ENCODE measurements at places on chromosomes 1 and 21.

DNA sequence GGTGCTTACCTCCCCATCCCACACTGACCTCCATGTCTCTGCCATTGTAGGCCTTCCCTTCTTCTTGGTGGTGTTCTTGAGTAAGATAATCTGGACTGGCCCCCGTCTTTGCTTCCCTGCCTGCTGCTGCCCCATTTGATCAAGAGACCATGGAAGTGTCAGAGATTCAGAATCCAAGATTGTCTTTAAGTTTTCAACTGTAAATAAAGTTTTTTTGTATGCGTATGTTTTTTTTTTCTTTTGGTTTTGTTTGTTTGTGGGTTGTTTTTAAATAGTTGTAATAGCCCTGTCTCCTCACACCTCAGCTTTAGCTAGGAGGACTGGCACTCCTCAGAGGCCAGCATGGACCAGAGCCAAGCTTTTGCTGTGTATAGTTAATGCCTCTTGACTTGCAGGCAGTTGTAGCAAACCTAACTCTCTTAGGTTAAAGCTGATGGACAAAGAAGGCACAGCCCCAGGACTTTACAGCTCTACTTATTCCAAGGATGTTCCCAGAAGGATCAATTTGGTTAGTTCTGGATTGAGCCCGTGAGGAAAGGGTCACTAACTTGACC lies 5.6 kb upstream of the YBX1 start:
- DNase-seq = no peak

DNA sequence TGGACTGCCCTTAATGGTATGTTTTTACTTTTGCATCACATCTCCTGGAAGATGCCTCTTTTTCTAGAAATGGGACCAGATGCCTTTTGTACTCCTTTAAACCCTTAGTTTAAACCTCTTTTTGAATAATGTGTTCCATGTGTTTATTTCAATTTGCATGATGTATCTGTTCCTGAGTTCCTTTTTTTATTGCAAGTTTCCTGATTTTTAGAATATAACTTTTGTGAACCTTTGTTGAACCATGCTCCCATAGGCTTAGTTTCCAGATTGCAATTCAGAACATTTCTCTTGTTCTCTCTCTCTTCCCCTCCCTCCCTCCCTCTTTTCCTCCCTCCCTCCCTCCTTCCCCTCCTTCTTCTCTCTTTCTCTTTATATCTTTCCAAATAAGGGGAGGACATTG lies 81.9 kb downstream of the RGL1 start:
- DNase-seq = no peak

- DNase-seq = no peak
These were observed 759 bp downstream of the AMPD2 start for GRCh38 chr1:109620401-109620791.

- no peak for DNase-seq
These were observed 462.7 kb upstream of the PKN2 start for GRCh38 chr1:88221411-88221810.

DNA sequence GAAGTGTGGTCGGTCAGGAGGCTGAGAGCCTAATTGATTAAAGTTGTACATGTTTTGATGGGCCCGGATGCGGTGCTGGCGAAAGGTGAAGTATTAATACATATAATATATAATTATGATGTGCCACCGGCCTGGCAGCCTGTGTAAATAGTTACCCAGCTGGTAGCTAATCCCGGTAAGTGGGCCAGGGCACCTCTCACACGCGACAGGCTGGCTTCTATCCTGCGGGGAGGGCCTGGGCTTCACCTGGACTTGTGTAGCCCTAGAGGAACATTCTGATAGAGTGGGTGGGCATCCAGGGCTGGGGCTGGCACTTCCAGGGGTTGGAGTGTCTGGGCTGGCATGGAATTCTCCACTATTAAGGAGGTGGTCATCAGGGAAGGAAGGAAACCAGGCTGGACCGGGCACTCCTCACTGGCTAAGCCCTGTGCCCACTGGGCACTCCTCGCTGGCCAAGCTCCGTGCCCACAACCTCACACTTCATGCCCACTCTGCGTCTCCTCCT lies 48.3 kb downstream of the IGSF21 start:
- no peak for DNase-seq

DNA sequence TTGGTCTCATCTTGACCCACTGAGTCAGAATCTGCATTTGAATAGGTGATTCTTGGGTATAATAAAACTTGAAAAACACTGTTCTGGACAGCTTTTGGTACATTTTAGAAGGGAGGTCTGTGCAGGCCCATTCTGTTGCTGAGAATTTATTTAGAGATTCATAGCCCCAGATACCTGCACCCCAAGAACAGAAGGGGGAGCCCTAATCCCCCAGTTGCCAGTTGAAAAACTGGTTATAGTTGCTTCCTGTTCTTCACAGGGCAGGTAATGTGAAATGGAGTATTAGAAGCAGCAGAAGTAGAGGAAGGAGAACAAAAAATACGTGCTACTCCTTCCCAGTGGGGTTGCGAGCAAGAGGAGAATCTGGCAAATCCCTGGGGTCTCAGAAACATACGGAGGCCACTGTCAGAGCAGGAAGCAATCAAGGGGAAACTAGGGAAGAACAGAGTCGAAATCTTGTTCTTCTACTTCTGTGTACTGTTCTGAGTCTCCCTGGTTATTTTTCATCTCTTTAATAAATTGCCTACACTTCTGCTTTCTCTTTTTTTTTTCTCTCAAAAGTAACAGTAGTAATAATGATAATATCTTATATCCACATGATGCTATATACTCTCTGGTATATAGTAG lies 4.6 kb upstream of the CLCA2 start:
- no peak for DNase-seq

DNA sequence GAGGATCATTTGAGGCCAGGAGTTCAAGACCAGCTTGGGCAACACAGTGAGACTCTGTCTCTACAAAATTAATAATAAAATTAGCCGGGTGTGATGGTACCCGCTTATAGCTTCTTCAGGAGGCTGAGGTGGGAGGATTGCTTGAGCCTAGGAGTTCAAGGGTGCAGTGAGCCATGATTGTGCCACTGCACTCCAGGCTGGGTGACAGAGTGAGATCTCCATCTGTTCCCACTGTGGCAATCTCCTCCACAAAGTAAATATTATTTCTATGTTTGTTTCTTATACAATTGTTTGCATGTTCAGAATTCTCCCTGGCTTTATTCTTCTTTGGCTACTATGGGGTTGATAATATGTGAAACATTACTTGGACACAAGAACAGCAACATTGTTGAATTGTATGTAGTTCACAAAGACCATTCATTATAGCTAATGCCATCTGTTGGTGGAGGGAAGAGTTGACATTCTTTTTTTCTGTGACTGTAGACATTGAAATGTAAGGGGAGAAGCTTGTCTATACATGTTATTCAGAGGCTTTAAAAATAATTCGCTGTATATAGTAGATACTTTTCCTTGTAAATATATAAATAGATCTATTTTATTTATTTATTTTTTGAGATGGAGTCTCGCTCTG lies 47.8 kb upstream of the SRSF10 start:
- DNase-seq = no peak

DNA sequence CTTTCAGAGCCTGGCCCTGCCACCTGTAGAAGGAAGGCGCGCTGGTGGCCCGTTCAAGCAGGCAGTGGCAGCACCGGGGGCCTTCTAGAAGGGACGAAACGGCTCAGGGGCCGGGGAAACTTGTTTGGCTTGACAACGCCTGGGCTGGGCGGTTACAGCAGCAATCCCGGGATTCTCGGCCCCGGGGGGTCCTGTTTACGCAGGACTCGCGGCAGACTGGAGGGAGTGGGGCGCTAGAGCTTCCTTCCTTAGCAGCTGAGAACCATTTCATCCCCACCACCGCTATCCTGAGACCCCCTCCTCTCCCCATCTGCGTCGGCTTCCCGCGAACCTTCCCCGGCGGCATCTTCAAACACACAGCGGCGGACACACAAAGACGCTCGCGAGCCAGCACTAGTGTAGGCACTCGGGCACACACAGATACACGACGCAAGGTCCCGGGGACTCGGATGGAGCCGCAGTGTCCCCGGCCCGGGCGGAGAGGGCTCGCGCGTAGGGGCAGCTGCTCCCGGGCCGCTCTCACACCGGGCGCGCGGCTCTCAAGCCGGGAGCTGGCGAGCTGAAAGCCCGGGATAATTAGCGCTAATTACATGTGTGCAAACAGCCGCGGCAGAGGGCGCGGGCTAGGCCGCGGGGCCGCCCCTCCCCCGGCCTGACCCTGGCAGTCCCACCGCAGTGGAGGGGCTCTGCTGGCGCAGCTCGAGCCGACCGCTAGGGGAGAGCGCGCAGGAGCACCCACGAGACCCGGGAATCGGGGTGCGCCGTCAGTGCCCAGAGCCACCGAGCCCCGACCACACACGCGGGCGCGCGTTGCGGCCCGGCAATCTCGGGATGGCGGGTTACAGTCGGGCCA lies 271.4 kb downstream of the FOXD2 start:
- no peak for DNase-seq

GRCh38 chr1:116514708-116515525 lies 55.9 kb downstream of the CD58 start:
- no peak for DNase-seq

GRCh38 chr1:241637046-241637590 lies 3.1 kb downstream of the CHML start:
- DNase-seq = no peak

- no peak for DNase-seq
These were observed 5.4 kb downstream of the ZSWIM5 start for GRCh38 chr1:45200906-45201500.

DNA sequence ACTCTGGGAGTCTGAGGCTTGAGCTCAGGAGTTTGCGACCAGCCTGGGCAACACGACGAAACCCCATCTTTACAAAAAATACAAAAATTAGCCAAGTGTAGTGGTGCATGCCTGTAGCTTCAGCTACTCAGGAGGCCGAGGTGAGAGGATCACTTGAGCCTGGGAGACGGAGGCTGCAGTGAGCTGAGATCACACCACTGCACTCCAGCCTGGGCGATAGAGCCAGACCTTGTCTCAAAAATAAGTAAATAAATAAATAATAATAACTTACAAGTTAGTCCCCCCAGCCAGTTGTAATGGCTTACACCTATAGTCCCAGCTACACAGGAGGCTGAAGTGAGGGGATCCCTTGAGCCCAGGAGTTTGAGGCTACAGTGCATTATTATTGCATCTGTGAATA lies 21.7 kb upstream of the BTG2 start:
- DNase-seq = no peak

DNA sequence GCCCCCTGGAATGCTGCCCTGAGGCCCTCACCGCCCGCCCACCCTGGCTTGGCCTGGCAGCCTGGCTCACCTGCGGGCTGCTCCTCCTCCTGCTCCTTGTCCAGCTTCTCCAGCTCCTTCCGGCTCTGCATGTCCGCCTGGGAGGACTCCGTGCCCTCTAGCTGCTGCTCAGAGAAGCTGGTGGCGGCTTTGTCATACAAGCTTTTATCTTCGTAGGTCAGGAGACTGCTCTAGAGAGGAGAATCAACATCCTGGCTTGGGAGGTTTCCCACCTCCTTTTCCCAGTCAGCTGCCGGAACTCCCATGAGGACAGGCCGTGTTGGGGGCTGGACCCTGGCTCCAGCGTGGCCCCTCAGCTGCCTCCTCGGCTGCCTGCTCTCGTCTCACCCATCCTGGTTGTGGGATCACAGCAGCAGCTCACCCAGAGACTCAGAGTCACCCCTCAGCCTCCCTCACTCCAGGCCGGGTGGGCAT lies 36.6 kb upstream of the TMEM52 start:
- DNase-seq = no peak

DNA sequence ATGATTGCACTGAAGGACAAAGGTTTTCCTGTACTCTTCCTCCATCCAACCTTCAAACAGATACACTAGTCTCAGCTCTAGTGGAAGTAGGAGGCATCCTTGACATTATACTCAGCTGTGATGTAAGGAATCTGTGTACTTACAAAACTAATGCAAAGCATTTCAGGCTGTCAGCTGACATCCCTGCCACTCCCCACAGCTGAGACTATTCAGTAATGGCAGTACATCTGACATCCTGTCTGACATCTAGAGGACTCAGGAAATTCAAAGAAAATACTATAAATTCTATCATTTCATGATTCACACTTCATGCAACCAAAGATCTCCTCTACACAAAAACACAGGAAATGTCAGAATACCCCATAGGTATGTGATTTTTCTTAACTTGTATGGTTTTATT lies 325.8 kb downstream of the SMYD3 start:
- no peak for DNase-seq

DNA sequence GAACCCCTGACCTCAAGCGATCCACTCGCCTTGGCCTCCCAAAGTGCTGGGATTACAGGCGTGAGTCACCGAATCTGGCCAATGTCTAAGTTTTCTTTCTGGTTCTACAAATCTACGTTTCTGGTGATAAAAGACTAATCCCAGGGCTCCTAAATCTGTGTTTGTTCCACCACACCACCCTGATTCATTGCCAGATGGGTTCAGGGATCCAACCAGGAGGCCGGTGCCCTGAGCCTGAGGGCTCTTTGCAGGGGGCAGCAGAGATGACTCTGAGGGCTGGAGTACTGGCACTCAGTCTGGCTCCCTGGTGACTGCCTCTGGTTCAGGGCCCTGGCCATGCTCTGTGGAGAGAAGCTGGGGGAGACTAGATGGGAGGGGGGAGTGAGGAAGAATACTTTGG lies 10.5 kb upstream of the OPRD1 start:
- DNase-seq = no peak

DNA sequence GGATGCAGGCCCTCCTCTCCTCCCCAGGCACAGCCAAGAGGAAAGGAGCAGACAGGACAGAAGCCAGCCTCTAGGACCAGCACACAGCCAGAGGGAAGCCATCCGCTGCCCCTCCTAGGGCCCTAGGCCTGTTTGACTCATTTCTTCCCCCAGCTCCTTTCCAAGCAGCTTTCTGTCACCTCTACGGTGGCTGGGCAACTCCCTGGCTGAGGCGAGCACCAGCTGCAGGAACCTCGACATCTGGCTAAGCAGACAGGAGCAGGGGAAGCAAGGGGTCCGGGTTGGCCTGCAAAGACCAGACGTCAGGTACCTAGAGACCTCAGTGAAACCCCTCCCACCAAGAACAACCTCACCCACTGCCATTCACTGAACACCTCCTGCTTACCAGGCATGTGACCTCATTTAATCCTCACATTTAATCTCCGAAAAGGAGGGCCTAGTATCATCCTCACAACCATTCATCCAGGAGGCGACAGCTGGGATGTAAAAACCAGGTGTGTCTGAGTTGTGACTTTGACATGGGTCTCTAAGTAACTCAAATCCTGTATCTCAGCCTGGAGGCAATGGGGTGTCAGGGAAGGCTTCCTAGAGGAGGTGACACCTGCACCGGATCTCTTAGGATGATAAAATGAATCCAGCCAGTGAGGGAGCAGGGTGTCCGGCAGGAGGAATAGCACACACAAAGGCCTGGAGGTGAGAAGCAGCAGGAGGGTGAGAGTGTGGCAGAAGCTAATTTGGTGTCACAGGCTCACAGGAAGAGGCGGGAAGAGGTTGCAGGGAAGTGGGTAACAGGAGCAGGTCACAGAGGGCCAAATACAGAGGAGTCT lies 5.9 kb downstream of the LRP8 start:
- no peak for DNase-seq

- peak; percentile 44 for DNase-seq
These were observed 34.2 kb upstream of the COX20 start for GRCh38 chr1:244801246-244801645.
